ENCODE measurements at places on chromosomes 12 and 14.

GRCh38 chr12:42507565-42507964 is 82.0 kb downstream of the PRICKLE1 start:
- no peak for DNase-seq

DNA sequence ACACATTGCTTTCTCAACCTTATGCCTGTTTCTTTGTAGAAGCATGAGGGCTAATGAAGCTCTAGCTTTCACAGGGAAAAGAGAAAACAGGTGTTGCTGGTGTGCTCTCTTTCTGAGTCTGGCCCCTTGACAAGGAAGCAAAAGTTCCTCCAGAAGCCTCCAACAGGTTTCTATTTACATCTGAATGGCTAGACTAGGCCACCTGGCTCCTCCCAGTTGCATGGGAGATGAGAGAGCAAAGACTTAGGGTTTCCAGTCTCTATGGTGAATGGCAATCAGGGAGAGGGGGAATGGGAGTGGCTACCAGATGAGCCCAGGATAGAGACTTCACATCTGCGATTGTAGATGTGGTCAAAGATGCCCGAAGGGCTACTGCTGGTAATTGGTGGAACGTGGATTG is 138.1 kb upstream of the PLXNC1 start:
- DNase-seq, result no peak

DNA sequence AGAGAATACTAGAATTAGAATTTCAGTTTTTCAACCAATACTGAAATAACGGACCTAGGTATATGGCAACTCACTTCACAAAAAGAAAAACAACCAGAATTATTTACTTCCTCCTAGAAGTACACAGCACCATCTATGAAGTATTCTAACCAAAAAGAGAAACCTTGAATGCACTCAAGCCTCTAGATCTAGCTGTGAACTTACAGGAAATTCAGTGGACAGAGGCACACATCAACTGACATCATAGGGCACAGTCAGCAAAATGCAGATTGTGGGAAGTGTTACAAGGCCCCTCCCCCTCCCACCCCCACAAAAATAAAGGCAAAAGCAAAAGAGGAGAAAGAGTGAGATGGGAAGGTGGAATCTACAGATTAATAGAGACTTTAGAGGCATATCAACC is 102.4 kb downstream of the TMTC1 start:
- no peak for DNase-seq

DNA sequence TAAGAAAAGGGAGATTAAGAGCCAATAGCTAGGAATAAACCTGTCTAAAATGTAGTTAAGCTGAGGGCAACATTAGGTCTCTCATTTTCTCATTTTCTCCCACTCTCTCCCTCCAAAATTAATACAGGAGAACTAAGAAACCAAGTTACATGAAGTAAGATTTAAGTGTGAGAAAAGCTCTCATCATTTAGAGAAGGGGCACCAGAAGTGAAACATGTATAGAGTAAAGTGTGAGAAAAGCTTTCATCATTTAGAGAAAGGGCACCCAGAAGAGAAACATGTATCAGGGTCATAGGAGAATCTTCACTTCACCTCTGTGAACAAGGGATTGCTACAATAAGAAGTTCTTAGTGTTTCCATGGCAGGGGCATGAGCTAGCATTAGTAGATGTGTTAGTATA is 132.4 kb upstream of the CNTN1 start:
- DNase-seq, result no peak

DNA sequence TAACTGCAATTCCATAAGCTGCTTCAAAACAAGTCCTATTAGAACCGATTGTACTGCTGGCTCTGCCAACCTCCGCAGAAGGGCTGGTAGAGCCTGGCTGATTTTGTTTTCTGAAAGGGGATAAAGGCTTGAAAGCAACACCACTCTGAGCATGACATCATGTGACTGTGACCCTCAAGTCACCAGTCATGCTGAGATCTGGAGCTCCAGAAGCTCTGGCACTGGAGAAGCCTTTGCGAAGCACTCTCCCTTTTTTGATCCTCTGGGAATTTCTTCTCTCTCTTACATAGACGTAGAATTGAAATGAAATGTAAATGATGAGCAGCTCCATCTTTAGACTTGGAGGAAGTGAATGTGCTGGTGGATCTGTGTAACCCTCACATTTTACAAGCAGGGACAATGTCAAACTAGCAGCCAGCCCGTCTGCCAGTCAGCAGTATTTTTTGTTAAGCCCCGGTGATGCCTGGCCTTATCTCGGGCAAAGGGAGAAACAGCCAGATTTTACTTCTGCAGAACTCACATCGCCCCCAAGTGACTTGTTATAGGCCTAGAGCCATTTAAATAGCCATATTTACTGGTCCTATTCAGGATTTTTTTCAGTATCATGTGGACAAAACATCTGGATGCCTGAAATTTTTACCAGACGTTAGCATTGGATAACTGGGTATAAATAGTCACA is 112.1 kb upstream of the NPAS3 start:
- no peak for DNase-seq

DNA sequence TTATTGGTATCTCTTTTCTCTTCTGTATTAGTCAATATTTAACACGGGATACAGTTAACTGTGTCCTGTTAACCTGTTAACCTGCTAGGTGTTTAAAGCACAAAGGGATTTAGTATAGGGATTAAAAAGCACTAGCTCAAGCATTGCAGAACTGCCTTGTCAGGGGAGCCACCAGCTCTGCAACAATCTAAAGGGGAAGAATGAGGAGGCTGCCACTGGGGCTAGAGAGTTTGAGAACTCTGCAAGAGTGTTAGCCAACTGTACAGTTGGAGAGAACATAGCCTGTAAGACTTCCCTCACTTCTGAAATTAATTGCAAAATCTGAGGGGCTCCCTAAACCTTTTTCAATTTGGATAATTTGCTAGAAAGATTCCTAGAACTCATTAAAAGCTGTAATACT is 6.5 kb upstream of the VRK1 start:
- no peak for DNase-seq

DNA sequence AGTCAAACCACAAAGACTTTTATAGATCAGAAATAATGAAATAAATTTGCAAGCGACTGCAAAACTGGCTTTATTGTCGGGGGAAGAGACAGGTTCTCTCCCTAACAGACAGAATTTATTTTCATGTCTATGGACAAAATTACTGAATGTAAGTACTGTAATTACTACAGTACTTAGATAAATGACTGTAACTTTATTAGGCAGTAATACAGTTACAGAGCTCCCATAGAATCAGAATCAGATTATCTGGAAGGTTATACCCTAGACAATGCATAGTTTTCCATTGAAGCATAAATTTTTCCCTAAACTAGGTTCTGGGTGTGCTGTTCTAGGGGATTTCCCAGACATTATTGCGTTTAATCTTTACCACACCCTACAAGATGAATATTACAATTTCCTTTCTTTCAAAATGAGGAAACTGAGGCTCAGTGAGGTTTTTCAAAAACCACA is 114.2 kb downstream of the C12orf75 start:
- no peak for DNase-seq

DNA sequence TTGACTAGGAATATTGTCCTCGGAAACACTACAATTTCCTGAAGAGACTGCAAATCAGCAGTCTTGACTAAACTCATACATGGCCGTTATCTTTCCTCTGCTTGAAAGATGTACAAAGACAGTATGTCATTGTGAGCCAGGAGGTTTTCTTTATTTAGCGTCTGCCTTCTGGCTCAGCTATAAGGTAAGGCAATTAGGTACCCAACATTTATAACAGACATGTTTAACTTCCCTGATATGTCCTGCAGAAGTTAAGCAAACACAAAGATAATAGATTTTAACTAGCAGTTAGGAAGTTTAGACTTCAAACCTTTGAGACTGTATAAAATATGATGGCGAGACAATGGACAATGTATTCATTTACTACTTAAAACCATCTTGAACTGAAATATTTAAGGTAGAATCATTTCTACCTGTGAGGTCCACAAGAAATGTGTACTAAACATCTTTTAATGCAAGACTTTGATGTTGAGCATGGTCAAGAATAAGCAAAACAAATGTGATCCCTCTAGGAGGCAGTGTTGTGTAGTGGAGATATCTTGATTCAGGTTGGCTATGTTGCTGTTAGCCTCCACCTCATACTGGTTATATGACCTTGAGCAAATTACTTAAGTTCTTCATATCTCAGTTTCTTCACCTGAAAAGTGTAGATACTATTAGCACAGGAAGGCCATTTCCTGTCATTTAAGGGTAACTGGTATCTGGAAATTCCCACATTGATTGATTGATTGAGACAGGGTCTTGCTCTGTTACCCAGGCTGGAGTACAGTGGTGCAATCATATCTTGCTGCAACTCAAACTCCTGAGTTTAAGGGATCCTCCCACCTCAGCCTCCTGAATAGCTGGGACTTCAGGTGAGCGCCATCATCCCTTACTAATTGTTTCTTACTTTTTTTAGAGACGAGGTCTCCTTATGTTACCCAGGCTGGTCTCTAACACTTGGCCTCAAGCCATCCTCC is 96.3 kb upstream of the EEA1 start:
- no peak for DNase-seq

- DNase-seq, result no peak
These were observed 6.3 kb downstream of the IPO4 start for GRCh38 chr14:24182110-24182882.

- no peak for DNase-seq
These were observed 9.3 kb downstream of the PCK2 start for GRCh38 chr14:24103451-24103850.

DNA sequence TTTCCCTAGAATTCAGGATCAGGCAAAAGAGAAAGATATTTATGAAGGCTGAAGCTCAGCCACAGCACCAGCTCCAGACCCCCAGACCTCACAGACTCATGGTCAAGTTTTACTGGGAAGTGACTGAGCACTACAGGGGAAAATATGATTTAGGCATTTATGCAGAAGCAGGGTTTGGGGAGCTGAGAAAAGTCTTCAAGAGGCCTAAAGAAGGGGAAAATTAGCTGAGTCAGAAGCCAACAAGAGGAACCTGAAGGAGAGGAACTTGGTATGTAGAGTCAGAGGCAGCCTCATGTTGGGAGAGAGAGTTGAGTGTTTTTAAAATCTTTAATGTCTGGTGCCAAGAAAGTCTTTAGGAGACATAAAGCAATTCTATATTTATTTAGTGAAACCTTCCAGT is 63.0 kb downstream of the FOS start:
- DNase-seq, result no peak

DNA sequence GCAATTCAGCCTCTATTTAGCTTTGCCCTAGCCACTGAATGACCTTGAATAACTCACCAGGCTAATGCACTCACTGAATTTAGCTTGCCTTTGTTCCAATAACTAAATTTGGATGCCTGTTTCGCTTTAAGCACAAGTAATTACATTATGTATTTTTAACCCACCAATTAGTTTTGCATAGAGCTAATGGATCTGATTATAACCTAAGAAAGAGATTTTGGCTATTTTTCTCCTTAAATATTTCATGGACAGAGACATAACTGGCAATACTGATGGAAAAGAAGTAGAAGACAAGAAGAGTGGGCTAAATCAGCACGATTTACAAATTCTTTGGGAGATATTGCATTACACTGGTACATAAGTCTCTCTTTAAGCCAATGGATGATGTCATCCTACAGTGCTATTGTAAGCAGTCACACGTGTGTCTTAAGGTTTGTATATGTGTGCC is 85.7 kb downstream of the AKAP6 start:
- no peak for DNase-seq

GRCh38 chr14:61090432-61091216 is 109.6 kb downstream of the SLC38A6 start:
- DNase-seq, result no peak

DNA sequence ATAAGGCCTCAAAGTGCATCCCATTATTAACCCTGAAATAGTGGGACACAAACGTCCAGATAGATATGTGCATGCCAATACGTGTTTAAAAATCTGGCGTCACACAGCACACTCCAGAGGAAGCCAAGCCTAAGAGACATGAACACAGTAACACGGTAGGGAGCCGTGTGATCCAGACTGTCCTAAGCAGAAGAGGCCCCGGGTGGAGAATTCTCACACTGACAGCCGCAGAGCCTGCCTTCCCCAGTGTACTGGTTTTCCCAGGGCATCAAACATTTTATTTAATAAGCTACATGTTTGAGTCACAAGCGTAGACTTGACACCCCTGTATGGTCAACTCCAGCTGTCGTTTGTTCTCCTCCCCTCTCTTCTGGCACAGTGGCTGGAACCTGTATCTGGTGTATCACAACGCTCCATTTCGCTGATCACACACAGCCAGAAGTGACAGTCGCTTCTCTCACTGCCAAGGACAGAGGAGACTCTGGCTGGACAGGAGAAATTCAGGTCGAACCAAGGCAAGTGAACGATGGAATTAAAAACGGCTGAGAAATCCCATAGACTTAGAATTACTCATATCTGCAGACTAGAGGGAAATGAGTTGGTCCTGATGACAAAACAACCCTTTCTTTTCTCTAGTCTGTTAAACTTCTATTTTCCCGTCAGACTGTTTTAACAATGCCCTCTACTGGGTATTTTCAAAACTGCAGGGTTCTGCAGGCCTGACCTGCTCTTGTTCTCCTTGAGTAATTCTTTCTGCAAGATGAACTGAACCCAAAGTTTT is 359.9 kb downstream of the RGS6 start:
- DNase-seq, result no peak

GRCh38 chr12:57096099-57096572 is 7.2 kb downstream of the NAB2 start:
- DNase-seq, result no peak

DNA sequence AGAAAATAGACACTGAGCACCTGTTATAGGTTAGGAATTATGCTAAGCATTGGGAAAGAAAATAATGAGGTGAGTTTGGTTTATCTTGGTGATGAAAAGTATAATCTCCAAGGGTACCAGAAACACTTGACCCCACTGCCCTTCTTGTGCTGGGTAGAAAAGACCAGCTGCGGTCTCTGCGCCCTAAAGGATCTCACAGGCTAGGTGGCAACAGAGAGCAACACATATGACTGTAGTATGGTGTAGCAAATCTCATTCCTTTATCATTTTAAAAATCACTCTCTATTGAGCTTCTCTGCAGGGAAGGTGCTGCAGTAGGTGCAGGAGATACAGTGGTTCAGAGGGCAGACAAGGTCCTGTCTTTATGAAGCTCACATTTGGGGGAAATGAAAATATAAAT is 26.1 kb downstream of the NRXN3 start:
- no peak for DNase-seq

DNA sequence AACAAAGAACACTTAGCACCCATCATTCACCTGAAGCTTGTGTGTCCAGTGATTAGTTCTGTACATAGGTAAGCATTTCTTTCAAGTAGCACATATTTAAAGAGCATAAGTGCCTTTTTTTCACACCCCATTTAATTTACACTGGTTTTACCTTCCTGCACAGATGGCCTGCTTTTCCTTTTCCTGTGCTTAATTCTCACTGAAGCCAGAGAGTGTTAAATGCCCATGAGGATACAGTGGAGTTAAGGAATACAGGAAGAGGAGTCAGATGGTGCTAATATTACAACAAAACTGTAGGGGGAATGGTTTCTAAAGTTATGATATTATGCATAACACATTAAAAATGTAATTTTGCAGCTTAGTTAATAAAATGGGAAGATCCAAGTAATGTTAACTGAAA is 31.0 kb upstream of the SLC38A1 start:
- no peak for DNase-seq

All from central memory CD4-positive, alpha-beta T cell (primary cell).